ENCODE measurements at places on chromosomes 2 and 18.

DNA sequence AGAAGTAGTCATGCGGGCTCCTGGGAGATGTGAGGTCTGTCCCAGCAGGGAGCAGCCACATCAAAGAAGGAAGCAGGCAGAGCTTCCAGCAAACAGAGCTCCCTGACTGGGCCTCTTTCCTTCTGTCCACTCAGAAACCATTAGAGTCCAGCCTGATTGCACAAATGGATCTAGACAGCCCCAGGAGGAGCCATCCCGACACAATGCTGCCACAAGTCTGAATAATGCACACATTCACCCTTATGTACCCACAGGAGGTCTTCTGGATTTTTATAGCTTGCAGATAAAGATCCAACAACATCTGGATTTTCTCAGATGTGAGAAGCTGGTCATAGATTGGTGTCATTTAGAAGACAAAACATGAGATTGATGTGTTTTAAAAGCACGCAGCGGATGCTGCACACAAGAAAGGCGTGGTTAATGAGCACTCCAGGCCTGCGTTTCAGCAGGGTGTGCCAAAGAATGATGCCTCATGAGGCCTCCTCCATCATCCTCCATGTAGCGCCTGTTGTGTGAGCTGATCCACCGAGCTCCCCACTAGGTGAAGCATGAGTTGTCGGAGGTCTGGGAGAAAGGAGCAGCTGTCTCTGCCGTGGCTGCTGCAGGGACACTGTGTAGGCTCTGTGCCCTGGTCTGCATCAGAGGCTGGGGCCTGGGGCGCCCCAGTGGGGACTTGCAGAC, 60.6 kb downstream of the MTCL1 start:
- DNase-seq: no peak

GRCh38 chr2:200614249-200614648, 28.4 kb downstream of the AOX1 start:
- DNase-seq: no peak

DNA sequence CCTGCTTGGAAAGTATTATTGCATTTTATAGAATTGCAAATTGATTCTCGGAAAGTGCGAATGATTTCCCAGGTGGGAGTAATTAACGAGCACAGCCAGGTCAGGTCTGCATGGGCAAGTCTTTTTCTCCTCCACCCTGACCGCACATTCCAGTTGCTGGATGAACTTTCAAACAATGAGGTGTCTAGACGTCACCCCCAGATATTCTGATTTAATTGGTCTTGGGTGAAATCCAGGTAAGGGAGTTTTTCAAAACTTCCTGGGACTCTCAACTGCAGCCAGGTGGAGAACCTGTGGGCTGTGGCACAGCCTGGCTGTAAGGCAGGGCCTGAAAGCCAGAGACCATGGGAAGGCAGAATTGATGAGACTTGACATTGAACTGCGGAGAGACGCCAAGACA, 15.9 kb upstream of the RNF152 start:
- DNase-seq: no peak

DNA sequence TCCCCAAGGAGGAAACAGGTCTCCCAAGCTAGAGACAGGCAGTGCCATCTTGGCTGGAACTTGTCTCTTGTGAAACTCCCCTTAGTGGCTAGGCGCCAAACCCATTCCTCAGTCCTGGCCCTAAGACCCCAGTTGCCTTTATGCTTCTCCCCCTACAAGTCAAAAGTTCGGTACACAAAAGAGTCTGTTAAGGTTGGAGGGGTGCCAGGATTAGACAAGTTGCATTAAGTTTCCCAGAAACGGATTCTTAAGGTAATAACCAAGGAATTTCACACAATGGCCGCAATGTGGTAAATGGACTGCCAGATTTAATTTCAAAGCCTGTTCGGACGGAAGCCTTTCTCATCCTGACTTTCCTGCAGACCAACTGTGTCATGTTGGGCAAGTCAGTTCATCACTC, 80.7 kb downstream of the CCBE1 start:
- DNase-seq: no peak

DNA sequence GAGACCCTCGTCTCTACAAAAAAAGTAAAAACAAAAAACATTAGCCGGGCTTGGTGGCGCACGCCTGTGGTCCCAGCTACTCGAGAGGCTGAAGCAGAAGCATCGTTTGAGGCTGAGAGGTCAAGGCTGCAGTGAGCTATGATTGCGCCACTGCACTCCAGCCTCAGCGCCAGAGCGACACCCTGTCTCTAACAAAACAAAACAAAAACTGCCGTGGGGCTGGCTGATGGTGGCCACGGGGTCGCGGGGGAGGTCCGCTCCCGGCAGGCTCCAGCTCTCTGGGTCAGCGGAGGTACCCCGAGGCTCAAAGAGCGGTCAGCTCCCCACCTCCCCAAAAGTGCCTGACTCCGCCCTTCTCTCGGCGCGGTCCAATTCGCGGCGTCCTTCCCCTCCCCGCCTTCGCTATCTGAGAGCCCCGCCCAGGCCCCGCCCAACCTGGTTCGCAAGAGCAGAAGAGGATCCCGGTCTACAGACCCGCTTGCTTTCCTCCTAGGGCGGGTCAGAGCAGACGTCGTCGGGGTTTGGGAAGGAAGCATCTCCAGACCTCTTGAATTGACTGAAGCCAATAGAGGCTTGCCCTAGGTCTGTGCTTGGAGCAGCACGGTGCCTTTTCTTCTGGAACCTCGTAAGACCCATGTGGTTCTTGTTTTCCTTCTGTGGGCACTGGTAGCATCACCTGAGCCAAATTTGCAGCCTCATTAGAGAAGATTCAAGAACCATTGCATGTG, 7.8 kb downstream of the RAX start:
- DNase-seq: no peak

DNA sequence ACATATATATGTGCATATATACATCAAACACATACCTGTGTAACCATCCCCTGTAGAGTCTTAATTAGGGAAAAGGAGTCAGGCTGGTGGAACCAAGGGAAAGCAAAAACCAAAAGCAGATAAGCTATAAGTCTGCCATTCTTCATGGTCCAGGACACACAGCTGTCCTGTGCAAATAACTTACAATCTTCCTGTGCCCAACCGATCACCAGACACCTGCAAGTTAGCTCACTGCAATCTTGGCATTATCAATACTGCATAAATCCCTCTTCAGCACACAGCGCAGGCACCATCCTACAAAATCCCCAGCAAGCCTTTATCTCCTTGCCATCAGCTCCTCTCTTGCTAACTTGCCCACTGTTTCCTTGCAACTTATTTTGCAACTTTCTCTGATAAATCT, 60.8 kb upstream of the DYNAP start:
- DNase-seq: no peak

- no peak for DNase-seq
Observed at GRCh38 chr18:57916684-57917083, 113.6 kb upstream of the ATP8B1 start.

DNA sequence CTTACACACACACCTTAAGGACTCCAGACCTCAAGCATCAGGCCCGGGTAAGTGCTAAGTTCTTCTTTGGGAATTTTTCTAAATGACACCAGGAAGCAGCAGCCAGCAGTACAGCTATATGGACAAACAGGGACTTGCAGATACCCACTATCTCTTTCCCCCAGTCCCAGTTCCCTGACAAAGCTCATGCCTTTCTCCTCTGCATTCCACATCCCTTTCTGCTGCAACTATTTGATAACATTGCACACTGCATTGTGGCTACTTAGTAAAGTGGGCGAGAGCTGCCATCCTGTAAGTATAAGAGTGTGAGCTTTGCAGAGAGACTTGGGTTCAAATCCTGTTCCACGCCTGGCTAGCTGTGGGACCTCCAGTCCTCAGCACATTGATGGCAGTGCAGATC, 14.0 kb upstream of the CD226 start:
- no peak for DNase-seq

GRCh38 chr18:70332694-70333093, 43.8 kb downstream of the SOCS6 start:
- no peak for DNase-seq

- no peak for DNase-seq
Observed at GRCh38 chr18:46555724-46556123, 101.3 kb downstream of the LOXHD1 start.

GRCh38 chr2:34365932-34366331, 766.8 kb upstream of the FAM98A start:
- no peak for DNase-seq

GRCh38 chr2:48417856-48418838, 111.8 kb upstream of the STON1 start:
- no peak for DNase-seq

- DNase-seq: no peak
Observed at GRCh38 chr18:77879829-77880228, 630.2 kb downstream of the GALR1 start.

GRCh38 chr18:55672574-55673361, 84.8 kb upstream of the TCF4 start:
- DNase-seq: no peak
